Colonic mucosa (tissue), 4 donors: ENCODE measurements at places on chromosomes 16 and 17. TPM values are rescaled to one million over a fixed set of nuclear protein-coding genes. Genes with fewer than 3 reads are reported as not detected.

The ALDOC gene
- total RNA-seq, result 14.4 TPM

The ARHGAP44 gene
- 46.3 TPM for total RNA-seq

The EME1 gene
- 1.8 TPM for total RNA-seq

The ZG16B gene
- total RNA-seq, result 34.1 TPM

The KCTD19 gene
- total RNA-seq, result 0.24 TPM

The IL17C gene
- not detected for total RNA-seq

The NHLRC4 gene
- total RNA-seq, result 0.32 TPM

The HOXB1 gene
- not detected for total RNA-seq

The SALL1 gene
- 1.7 TPM for total RNA-seq

The SKAP1 gene
- 1.2 TPM for total RNA-seq

The C17orf100 gene
- 1.9 TPM for total RNA-seq

The FOXC2 gene
- 0.22 TPM for total RNA-seq

The HEATR9 gene
- total RNA-seq, result not detected

The ZFHX3 gene
- 10.5 TPM for total RNA-seq

The MLLT6 gene
- 74.1 TPM for total RNA-seq

The SEBOX gene
- not detected for total RNA-seq

The CES5A gene
- not detected for total RNA-seq

The RPL38 gene
- 723 TPM for total RNA-seq

The CD300E gene
- not detected for total RNA-seq

The ABCA6 gene
- 5.9 TPM for total RNA-seq

The TNK1 gene
- total RNA-seq, result 18.0 TPM

The WSCD1 gene
- total RNA-seq, result 22.3 TPM

The UMOD gene
- not detected for total RNA-seq

The MYH13 gene
- not detected for total RNA-seq

The GLTPD2 gene
- total RNA-seq, result 0.35 TPM

The DNAAF8 gene
- total RNA-seq, result 0.61 TPM

The SEPTIN12 gene
- total RNA-seq, result not detected

The HAGHL gene
- 2.6 TPM for total RNA-seq

The CLEC3A gene
- not detected for total RNA-seq

The PIPOX gene
- 1.4 TPM for total RNA-seq

The SMIM5 gene
- total RNA-seq, result 39.9 TPM

The CKLF gene
- 41.5 TPM for total RNA-seq

The MYH11 gene
- 770 TPM for total RNA-seq

The PPY gene
- total RNA-seq, result not detected

The C17orf78 gene
- not detected for total RNA-seq
